Smooth muscle cell of trachea (primary cell): ENCODE measurements at places on chromosomes 16 and 17. TPM values are rescaled to one million over a fixed set of nuclear protein-coding genes. Genes with fewer than 3 reads are reported as not detected.

TBC1D28 gene
- not detected in 2 replicates for total RNA-seq

OR4D1 gene
- total RNA-seq = under 0.01 TPM in 1 of 2 replicates, not detected in the other

FNDC8 gene
- not detected in 2 replicates for total RNA-seq

SEPTIN12 gene
- not detected in 2 replicates for total RNA-seq

SLFN11 gene
- 70.8 and 90.3 TPM in 2 replicates for total RNA-seq

GPR179 gene
- total RNA-seq = under 0.01 and 0.17 TPM in 2 replicates

KIFC3 gene
- total RNA-seq = 30.4 and 38.0 TPM in 2 replicates

IRF8 gene
- total RNA-seq = not detected in 2 replicates
